ENCODE measurements at places on chromosomes 2 and 18.

- peak; percentile 86 for DNase-seq
Observed at GRCh38 chr18:23703057-23703986, 14.1 kb downstream of the LAMA3 start.

GRCh38 chr2:186558512-186559276 is 31.2 kb upstream of the ITGAV start:
- no peak for DNase-seq

- no peak for DNase-seq
Observed at GRCh38 chr2:128803222-128803621, 484.6 kb upstream of the HS6ST1 start.

DNA sequence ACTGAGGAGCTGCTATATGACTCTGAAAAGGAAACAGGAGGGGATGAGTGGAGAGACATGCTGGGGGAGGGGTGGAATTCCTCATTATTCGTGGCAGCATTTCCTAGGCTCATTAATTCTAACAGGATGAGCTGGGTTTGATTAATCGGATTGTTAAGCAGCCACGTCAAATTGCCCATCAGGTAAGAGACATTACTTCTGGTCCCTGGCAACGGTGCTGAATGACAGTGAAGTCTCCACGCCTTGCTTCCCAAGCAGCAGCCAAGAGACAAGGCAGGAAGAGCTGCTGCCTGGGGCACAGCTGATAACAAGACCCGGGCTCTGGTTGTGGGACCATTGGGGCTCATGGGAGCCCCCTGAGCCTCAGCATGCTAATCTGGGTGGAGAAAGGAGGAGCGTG is 86.6 kb downstream of the MARCHF4 start:
- DNase-seq, result no peak

DNA sequence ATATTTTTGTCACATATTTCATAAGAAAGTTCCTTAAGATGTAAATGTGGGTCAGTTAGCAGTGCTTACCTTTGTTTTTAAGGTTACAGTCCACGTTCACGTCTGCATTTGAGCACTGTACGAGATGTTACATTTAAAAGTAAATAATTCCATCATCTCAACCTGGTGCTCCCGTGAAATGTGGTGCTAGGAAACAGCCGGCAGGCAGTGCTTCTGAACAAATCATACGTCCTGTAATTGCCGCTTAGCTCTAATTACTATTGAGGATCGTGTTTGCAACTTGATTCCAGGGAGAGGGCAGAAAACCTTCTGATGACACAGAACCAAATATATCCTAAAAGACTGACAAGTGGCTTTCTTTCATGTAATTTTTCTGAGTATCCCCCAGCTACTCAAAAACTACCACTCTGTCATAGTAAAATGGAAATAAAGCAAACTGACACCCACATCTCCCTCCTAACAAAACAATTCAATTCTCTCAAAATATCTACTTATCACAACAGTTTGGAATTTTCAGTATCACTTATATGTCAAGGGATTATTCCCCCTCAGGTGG is 297.8 kb upstream of the SESTD1 start:
- DNase-seq, result no peak

- peak; percentile 82 for DNase-seq
Observed at GRCh38 chr2:41414486-41415230, 633.2 kb upstream of the PKDCC start.

GRCh38 chr2:241859436-241860183 is 916 bp upstream of the PDCD1 start:
- peak; percentile 15 for DNase-seq

DNA sequence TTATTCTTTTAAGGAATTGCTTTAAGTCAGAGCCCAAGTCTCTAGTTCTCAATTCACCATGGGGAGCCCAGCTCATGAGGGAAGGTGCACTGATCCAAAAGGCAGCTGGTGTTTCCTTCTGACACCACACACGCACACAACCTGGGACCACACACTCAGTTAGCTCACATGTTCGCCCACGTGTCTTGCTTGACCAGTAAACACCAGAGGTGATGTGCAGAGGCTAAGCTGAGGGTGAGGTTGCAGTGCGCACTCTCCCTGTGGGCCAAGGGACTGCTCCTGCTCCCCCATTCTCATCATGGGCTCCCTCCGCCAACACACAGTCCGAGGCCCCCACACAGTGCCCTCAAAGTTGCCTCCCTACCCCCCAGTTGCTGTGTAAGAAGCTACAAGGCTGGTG is 70.8 kb upstream of the BZW1 start:
- no peak for DNase-seq

GRCh38 chr2:46329803-46330775 is 32.9 kb downstream of the EPAS1 start:
- DNase-seq, result peak; percentile 34

Data from OCI-M1 (cell line).